HCT116 (cell line): ENCODE measurements at places on chromosomes 1 and 21. TPM values are rescaled to one million over a fixed set of nuclear protein-coding genes. Genes with fewer than 3 reads are reported as not detected.

GRCh38 chr1:30437059-30437576, 286.3 kb downstream of the MATN1 start:
- H3K4me3 ChIP-seq = no peak overlapping the region
- H3K27me3 ChIP-seq = peaks cover 8% of the 10 kb centered on the region; the same call in 1 of the 2 replicates
- H3K4me1 ChIP-seq = no peaks in the 10 kb centered on the region
- no peak overlapping the region for H3K27ac ChIP-seq

CLCA1 gene
- total RNA-seq = 0.12 TPM

DNA sequence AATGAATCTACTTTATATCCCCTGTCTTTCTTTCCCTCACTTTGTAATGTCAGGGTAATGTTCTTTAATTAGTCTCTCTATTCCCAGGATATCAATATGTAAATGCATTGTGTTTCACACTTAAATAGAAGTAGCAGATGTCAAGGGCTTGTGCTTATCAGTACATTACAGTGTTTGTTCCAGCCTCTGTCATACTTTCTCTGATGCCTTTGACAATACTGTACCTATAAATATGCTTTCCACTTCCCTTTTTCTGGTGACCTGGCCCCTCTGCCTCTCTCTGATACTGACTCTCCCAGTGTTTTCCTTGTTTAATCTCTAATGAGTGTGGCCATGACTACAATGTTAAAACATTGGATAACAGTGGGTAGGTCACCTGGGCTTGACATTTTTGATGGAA, 862.0 kb upstream of the NEGR1 start:
- no peaks in the 10 kb centered on the region for H3K4me1 ChIP-seq
- no peak for DNase-seq

GRCh38 chr1:243390162-243390791, 134.4 kb downstream of the SDCCAG8 start:
- no peak overlapping the region for H3K4me3 ChIP-seq
- H3K27me3 ChIP-seq = no peaks in the 10 kb centered on the region
- H3K4me1 ChIP-seq = no peaks in the 10 kb centered on the region
- no peaks in the 10 kb centered on the region for H3K36me3 ChIP-seq
- no peak overlapping the region for H3K27ac ChIP-seq
- DNase-seq = no peak

- H3K36me3 ChIP-seq = peaks cover 52% of the 10 kb centered on the region
- no peak overlapping the region for H3K4me3 ChIP-seq
- no peak overlapping the region for H3K27ac ChIP-seq
- H3K27me3 ChIP-seq = no peaks in the 10 kb centered on the region
- DNase-seq = no peak
These were observed 35.0 kb downstream of the MTOR start for GRCh38 chr1:11227106-11228077.

- H3K36me3 ChIP-seq = no peaks in the 10 kb centered on the region
- no peak for DNase-seq
- no peaks in the 10 kb centered on the region for H3K27me3 ChIP-seq
- H3K4me1 ChIP-seq = no peaks in the 10 kb centered on the region
- H3K4me3 ChIP-seq = no peak overlapping the region
- no peak overlapping the region for H3K27ac ChIP-seq
These were observed 855.8 kb upstream of the PRMT6 start for GRCh38 chr1:106200711-106201110.

- no peaks in the 10 kb centered on the region for H3K36me3 ChIP-seq
- peaks cover 18% of the 10 kb centered on the region for H3K4me1 ChIP-seq
- no peak overlapping the region for H3K4me3 ChIP-seq
- no peak for DNase-seq
- no peak overlapping the region for H3K27ac ChIP-seq
These were observed 17.4 kb upstream of the SLC6A9 start for GRCh38 chr1:44048532-44049215.

LCE2C gene
- not detected for total RNA-seq

GRCh38 chr1:56028911-56029310, 550.5 kb downstream of the PLPP3 start:
- no peaks in the 10 kb centered on the region for H3K27me3 ChIP-seq
- no peak overlapping the region for H3K27ac ChIP-seq
- H3K36me3 ChIP-seq = no peaks in the 10 kb centered on the region
- H3K4me1 ChIP-seq = no peaks in the 10 kb centered on the region
- DNase-seq = no peak
- no peak overlapping the region for H3K4me3 ChIP-seq

CCDC17 gene
- 2.4 TPM for total RNA-seq

G0S2 gene
- total RNA-seq = not detected

EPHA2 gene
- total RNA-seq = 164 TPM

ROR1 gene
- total RNA-seq = 2.7 TPM

DNA sequence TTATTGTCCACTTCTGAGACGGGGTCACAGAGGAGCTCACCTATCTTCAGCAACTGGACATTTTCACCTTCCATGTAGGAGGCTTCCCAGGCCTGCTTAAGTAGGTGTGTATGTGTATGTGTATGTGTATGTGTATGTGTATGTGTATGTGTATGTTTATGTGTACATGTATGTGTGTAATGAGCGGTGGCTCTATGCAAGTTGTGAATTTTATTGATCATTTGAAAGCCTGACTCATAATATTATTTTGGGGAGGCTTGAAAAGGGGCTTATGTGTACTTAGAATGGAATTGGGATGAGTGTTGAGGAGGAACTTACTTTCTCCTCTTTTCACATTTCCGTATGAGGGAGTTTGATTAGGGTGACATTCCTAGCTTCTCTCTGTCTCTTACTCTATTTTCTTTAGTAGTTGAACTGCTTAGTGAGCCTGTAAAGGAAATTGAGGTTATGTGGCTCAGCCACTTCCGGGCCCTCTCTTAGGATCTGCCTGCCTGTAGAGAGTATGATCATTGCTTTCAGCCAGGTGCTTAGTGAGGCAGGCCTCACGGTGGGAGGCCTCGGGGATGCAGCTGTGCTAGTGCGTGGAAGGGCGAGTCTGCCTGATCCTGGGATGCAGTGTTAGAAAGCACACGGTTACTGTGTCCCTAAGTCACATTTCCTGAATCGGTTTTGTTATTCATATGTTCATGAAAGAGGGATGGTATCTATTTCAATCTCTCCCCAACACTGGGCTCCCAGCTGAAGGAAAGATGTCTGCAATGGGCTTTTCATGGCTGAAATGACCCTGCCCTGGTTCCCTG, 61.0 kb downstream of the IER5 start:
- peaks cover 3% of the 10 kb centered on the region; the same call in 1 of the 2 replicates for H3K4me1 ChIP-seq
- no peaks in the 10 kb centered on the region for H3K27me3 ChIP-seq
- no peak overlapping the region for H3K4me3 ChIP-seq
- no peaks in the 10 kb centered on the region for H3K36me3 ChIP-seq

DNA sequence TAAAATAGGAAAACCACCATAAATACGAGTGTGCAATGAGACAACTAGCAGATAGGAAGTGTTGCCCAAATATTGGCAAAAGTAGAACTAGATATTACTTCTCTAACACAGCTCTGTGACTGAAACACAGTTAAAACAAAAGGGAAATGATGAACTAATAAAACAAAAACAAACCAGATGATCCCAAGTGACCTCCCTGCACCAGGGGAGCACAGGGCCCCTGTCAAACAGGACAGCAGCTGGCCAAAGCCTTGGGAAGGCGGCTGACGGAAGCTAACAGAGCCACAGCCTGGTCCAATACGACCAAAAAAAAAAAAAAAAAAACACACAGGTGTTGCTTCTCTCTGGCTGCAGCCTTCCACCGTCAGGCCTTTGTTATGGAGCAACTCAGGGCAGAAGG, 17.8 kb downstream of the ZBTB17 start:
- H3K27ac ChIP-seq = no peak overlapping the region
- no peak for DNase-seq
- no peaks in the 10 kb centered on the region for H3K36me3 ChIP-seq
- no peaks in the 10 kb centered on the region for H3K27me3 ChIP-seq

SPRR2E gene
- total RNA-seq = not detected

- no peaks in the 10 kb centered on the region for H3K36me3 ChIP-seq
- no peak overlapping the region for H3K27ac ChIP-seq
- no peaks in the 10 kb centered on the region for H3K27me3 ChIP-seq
- H3K4me3 ChIP-seq = no peak overlapping the region
- DNase-seq = no peak
These were observed 247.3 kb downstream of the S1PR1 start for GRCh38 chr1:101483982-101484688.

DNA sequence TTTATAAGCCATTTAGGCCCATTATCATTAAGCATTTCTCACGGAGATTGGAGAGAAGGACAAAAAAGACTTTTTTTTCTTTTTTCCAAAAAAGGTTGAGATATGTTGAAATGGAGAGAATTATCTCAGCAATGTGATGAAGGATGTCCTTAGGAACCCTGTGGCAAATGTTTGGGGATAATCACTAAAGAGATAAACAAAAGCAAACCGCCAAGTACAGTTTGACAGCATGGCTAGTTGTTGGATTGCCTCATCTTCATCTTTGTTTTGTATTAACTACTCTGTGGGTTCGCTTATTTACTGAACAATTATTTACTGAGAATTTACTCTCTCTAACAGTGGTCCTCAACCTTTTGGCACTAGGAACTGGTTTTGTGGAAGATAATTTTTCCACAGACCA, 97.4 kb upstream of the HP1BP3 start:
- H3K4me3 ChIP-seq = no peak overlapping the region
- H3K4me1 ChIP-seq = no peaks in the 10 kb centered on the region
- no peaks in the 10 kb centered on the region for H3K36me3 ChIP-seq
- no peak overlapping the region for H3K27ac ChIP-seq
- no peak for DNase-seq

GRCh38 chr1:161473348-161473747, 31.9 kb upstream of the FCGR2A start:
- no peak overlapping the region for H3K27ac ChIP-seq
- no peak for DNase-seq
- H3K36me3 ChIP-seq = no peaks in the 10 kb centered on the region
- no peaks in the 10 kb centered on the region for H3K27me3 ChIP-seq

GRCh38 chr1:156487862-156488261, 12.7 kb downstream of the MEF2D start:
- H3K36me3 ChIP-seq = no peaks in the 10 kb centered on the region
- H3K4me1 ChIP-seq = peaks cover 40% of the 10 kb centered on the region
- no peak for DNase-seq
- H3K4me3 ChIP-seq = no peak overlapping the region

KRTAP20-2 gene
- not detected for total RNA-seq

DNA sequence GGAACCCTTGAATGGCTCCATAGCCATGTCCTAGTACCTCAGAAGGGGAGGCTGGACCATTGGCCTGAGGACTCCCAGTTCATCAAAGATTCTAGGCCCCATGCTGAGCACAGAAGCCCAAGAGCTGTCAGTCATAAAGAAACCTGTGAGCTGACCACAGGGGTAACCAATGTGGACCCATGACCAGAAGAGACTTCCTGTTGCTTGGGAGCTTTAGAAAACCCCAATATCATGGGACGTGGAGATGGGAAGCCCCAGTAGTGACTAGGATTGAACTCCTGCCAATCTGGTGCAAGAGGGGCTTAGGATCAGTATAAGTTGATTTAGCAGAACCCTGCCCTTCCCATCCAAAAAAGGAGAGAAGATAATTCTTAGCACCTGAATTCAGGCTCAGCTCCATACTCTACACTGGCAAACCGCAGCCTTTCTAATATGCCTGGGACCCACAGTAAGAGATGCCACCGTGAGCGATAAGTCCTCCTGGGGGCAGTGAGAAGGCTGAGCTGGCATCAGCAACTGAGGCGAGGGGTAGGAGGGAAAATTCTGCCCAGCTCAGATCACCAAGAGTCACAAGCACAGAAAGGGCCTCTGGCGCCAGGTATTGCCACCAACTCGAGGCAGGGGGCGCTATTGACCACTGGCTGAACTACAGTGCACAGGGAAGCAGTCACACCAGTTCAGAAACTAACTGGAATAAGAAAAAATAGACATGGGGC, 108.9 kb downstream of the CAPN8 start:
- H3K27me3 ChIP-seq = no peaks in the 10 kb centered on the region
- H3K36me3 ChIP-seq = no peaks in the 10 kb centered on the region
- H3K4me1 ChIP-seq = no peaks in the 10 kb centered on the region
- H3K27ac ChIP-seq = no peak overlapping the region
- DNase-seq = peak; percentile 35
- H3K4me3 ChIP-seq = no peak overlapping the region

IL10 gene
- not detected for total RNA-seq

DNA sequence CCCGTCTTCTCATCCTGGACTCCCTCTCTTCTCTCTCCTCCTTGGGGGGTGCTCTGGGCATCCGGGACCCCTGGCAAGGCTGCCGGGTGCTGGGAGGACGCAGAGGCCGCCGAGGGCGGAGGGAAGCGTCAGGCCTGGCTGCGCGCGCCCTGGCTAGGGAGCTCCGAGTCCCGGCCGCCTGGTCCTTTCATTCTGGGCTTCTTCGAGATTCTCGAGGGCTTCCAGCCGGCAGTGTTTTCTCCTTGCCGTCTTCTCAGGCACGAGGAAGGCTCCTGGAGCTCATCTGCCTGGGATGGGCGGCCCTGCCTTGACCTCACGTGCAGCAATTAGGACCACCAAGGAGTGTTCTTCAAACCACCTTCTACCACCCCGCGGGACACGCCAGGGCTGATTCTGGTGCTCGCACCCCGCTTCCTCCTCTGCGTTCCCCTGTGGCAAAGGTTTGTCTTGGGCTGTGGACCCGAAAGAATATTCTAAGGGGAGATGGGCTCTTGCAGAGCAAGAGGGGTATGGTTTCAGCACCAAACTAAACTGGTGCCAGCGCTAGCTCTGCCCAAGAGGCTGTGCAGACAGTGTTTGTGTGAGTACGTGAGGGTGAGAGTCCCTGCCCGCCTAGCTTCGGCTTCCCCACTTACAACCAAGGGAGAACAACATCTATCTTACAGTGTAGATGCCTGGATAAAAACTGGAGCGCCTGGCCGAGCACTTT, 36.5 kb downstream of the PIK3CD start:
- H3K27me3 ChIP-seq = no peaks in the 10 kb centered on the region
- peak overlapping the region; percentile 68 for H3K4me3 ChIP-seq
- no peaks in the 10 kb centered on the region for H3K36me3 ChIP-seq
- H3K27ac ChIP-seq = peak overlapping the region; percentile 16; the same call in 1 of the 2 replicates
- H3K4me1 ChIP-seq = peaks cover 48% of the 10 kb centered on the region
- DNase-seq = no peak

DNA sequence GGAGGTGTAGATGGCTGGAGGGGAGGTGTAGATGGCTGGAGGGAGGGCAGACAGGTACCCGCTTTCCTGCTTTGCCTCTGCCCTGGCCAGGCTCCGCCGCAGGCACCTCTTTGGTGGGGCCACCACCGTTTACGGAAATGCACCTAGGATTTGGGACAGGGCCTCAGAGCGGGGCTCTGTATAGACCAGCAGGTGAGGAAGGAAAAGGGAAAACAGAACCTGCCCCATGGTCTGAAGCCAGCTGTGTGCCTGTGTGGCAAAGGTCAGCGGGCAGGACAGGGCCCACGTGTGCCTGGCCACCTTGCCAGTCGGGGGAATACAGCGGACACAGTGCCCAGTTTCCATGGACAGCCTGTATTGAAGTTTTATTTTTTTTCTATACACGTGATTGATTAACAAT, 12.1 kb upstream of the PTTG1IP start:
- H3K4me1 ChIP-seq = peaks cover 3% of the 10 kb centered on the region; the same call in 1 of the 2 replicates
- DNase-seq = no peak
- H3K36me3 ChIP-seq = no peaks in the 10 kb centered on the region

CFAP107 gene
- not detected for total RNA-seq

- no peak overlapping the region for H3K27ac ChIP-seq
- H3K4me3 ChIP-seq = no peak overlapping the region
- DNase-seq = no peak
- H3K27me3 ChIP-seq = no peaks in the 10 kb centered on the region
- H3K4me1 ChIP-seq = peaks cover 72% of the 10 kb centered on the region
These were observed 41.7 kb upstream of the ECE1 start for GRCh38 chr1:21331752-21332478.
